ENCODE measurements at places on chromosomes 2 and 18. TPM values are rescaled to one million over a fixed set of nuclear protein-coding genes. Genes with fewer than 3 reads are reported as not detected.

GDF7 gene
- not detected for total RNA-seq

DYSF gene
- 37.0 TPM for total RNA-seq

LCT gene
- not detected for total RNA-seq

TUBA3D gene
- total RNA-seq: not detected

HOXD8 gene
- 10.8 TPM for total RNA-seq

KCNIP3 gene
- 21.6 TPM for total RNA-seq

TMX3 gene
- 21.7 TPM for total RNA-seq

SNRPD1 gene
- total RNA-seq: 10.3 TPM

VWA3B gene
- under 0.01 TPM for total RNA-seq

SPAG16 gene
- total RNA-seq: 18.0 TPM

ARHGEF33 gene
- under 0.01 TPM for total RNA-seq

Data from mesangial cell (primary cell).